Stimulated activated CD4-positive, alpha-beta T cell treated with anti-CD3 and anti-CD28 coated beads, Interleukin-1b, Interleukin-23, amount 100 ng/mL, for 24 hours (primary cell): ENCODE measurements at places on chromosomes 5 and 9.

DNA sequence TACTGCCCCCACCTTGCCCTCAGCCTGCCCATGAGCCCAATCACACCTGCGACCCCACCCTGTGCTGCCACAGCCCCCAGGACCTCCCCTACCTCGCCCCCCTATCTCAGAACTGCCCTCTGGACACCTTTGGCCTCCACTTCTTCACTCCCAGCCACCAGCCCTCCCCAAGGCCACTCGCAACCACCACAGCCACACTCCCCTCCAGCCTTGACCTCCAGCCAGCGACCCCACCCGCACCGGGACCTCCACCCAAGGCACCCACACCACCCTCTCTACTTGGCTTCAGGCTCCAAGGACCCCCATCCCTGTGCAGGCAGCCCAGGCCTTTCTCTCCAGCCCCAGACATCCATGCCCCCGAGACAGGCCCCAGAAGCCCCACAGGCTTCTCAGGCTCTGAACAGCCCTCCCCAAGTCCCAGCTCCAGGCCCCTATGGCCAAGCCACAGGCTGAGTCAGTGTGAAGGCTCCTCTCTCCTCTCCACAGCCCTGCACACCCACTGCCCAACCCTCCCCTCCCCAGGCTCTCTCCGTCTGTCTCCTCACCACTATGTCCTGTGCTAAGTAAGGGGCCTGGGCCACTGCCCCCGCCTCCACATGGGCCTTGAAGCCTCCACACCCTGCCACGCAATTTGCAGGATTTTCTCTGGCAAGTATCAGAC is 2.0 kb downstream of the AK1 start:
- no peak for DNase-seq

DNA sequence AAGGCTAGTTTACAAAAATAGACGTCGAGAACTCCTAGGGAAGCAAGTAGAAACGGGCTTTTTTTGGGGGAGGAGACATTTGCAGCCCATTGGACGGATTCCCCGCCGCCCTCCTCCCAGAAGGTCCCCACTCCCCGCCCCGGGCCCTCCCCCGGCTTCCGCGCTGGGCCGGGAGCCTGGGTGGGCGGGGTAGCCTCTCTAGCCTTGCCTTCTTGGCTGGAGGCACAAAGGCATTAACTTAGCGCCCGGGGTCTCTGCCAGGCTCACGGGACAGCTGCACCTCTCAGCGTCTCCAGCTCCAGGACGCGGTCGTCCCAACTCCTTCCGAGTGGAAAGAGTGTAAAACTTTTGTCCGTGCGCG is at the start of gene DMRTA1:
DMRTA1 (plus strand) TSS at position 236 of the 361 bp plus-strand sequence. CDS start 242 bp downstream, outside the sequence.
- DNase-seq, result no peak

- no peak for DNase-seq
Measured at GRCh38 chr5:1958211-1959010, 75.7 kb upstream of the IRX4 start.

GRCh38 chr9:22157276-22157675 is 148.2 kb upstream of the CDKN2B start:
- no peak for DNase-seq

DNA sequence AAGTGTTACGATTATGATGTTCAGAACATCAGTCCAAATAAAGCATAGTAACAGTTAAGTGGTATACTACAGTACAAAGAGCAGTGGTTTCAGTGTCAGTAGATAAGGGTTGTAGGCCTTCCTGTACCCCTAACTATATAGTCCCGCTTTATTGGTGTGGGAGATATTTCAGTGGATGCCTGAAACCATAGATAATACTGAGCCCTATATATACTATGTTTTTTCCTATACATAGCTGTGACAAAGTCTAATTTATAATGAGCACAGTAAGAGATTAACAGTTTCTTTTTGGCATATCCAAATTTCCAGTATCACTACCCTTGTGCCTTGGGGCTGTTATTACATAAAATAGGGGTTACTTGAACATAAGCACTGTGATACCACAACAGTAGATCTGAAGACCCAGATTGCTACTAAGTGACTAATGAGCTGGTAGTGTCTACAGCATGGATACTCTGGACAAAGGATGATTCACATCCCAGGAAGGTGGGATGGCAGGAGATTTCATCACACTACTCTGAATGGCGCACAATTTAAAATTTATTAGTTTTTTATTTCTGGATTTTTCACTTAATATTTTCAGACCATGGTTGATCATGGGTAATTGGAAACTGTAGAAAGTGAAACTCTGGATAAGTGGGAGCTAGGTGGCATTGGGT is 119.3 kb downstream of the RPS23 start:
- no peak for DNase-seq

DNA sequence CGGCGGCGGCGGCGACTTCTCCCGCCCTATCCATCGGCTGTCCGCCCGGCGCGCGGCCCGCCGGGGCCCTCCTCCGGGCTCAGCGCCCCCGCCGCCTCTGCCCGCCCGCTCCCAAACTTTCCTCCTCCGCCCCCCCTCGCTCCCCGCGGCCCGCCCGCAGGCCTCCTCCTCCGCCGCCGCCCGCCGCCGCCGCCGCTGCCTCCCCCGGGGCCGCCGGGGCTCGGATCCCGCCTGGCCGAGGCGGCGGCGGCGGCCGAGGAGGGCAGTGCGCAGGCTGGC is 460 bp upstream of the PBX3 start:
- no peak for DNase-seq

GRCh38 chr9:124840300-124840833 is 12.9 kb upstream of the WDR38 start:
- DNase-seq, result no peak

GRCh38 chr5:135626636-135627035 is 47.8 kb upstream of the CXCL14 start:
- no peak for DNase-seq

- no peak for DNase-seq
Measured at GRCh38 chr5:35035271-35035670, 12.5 kb downstream of the AGXT2 start.

DNA sequence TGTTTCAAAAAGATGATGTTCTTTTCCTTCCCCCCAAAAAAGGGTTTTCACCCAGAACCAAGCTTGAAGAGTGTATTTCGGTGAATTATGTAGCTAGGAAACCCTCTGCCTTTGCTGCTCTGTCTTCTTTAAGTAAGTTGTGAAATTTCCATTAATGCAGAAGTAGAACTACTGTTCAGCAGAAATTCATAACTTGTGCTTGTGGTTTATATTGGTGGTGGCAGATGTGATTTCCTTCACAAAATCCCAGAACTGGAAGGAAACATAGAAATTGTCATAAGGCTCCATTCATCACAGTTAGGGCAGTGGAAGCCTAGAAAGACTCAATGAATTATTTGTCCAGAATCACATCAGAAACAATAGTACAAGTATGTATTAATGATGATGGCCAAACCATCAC is 42.1 kb upstream of the DAB2 start:
- no peak for DNase-seq

DNA sequence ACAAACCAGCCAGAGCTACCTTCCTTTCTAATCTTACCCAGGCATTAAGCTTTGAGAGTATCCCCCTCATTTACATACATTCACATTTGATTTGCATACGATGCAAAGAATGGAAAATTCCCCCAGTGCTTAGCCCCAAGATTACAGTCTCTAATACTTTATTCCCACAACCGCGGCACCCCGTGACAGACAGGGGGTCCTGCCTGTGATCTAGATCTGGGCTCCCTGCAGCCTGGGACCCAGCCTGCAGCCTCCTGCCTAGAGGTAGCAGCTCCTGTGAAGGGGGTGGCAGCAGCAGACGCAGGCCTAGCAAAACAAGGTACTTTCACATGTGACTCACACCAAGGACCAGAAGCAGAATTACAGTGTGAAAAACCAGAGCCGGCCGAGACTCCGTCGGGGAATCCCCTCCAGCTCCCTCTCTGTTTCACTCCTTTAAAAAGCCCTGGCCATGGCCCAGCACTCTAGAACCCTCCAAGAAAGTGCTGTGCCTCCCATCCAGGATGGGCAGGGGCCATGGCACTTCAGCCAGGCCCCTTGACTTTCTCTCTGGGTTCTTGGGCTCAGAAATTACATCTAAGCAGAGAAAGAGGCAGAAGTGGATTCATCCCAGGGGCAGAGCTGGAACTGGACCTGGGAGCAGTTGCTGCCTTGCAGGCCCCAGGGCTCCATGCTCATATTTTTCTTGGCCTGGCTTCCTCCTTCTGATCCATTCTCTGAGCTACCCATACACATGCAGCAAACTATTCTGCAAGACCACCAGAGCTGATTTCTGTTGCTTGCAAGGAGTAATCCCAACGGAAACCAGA is 14.0 kb upstream of the TCF7 start:
- peak; percentile 68 for DNase-seq

GRCh38 chr9:134939080-134939733 is 21.5 kb upstream of the FCN1 start:
- DNase-seq, result no peak

DNA sequence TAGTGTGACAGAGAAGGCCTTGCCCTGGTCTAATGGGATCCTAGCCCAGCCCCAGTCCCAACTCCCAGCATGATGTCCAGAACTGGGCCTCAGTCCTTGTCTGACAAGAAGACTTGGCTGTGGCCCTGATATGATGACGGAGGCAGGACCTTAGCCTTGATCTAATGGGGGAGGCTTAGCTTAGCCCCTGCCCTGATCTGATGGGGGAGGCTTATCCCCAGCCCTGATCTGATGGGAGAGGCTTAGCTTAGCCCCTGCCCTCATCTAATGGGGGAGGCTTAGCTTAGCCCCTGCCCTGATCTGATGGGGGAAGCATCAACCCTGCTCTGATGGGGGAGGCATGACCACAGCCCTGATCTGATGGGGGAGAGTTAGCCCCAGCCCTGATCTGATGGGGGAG is 3.7 kb downstream of the PKN3 start:
- DNase-seq, result no peak

GRCh38 chr5:40167283-40167682 is 512.4 kb upstream of the PTGER4 start:
- no peak for DNase-seq

DNA sequence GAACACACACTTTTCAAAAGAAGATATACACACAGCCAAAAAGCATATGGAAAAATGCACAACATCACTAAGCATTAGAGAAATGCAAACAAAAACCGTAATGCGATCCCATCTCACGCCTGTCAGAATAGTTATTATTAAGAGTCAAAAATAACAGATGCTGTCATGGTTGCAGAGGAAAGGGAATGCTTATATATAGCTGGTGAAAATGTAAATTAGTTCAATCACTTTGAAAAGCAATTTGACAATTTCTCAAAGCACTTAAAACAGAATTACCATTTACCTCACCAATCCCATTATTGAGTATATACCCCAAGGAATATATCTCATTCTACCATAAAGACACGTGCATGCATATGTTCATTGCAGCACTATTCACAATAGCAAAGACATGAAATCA is 126.8 kb upstream of the MRPS30 start:
- DNase-seq, result no peak

DNA sequence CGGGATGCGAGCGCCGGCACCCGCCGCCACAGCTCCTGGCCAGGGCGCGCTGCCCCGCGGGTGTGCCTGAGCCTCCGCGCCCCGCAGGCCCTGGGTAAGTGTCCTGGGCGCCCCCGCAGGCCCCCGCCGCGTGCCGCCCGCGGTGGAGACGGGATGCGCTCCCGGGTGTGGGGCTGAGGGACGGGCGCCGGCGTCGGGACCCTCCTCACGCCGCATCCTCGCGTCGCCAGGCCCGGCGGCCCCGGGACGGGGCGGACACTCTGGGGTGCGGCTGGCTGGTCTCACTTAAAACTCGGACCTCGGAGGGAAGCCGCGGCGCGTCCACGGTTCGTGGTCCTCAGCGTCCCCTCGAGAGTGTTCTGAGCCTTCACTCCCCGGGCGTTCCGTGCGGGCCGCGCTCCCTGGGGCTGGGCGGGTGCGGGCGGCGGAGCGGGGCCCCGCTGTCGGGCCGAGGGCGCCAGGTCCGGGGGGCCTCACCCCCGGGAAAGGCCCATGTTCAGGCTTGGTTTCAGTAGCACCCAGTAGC is 275 bp downstream of the AHRR start:
- no peak for DNase-seq

DNA sequence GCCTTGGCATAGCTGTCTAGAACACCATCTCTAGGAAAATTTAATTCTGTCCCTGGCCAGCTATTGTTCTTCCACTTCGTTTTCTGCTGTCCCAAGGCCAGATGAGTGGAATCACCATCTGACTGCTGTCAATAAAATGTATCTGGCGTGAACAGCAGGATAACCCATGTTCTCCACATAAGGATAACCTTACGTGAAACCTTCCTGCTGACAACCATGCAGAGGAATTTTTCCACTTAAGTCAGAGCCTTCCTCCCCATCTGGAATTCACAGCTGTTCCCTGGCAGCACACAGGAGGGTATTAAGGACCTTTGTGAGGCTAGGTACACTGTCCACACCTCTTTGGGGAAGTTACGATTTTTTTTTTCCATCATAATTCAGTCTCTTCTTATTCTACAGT is 28.6 kb downstream of the RNF44 start:
- no peak for DNase-seq

GRCh38 chr5:56734091-56734694 is 81.2 kb upstream of the MAP3K1 start:
- no peak for DNase-seq

- DNase-seq, result no peak
Measured at GRCh38 chr9:21904371-21904770, 89.8 kb downstream of the CDKN2A start.

DNA sequence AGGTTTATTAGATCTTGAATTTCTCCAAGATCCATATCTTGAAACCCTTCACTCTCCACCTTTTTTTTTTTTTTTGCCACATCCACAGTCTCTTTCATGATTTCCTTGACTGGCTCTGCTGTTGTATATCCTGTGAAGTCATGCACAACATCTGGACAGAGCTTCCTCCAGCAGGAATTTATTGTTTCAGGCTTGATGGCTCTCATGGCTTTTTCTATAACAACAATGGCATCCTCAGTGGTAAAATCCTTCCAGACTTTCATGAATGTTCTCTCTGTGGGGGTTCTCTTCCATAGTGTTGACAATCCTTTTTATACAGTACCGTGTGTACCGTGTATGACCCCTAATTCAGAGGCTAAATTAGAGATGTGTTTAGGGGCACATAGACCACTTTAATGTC is 24.0 kb downstream of the RANBP17 start:
- DNase-seq, result no peak

- no peak for DNase-seq
Measured at GRCh38 chr9:9091387-9091786, 1291.8 kb upstream of the DMAC1 start.

- DNase-seq, result no peak
Measured at GRCh38 chr5:132009706-132010405, 1.6 kb downstream of the ACSL6 start.

DNA sequence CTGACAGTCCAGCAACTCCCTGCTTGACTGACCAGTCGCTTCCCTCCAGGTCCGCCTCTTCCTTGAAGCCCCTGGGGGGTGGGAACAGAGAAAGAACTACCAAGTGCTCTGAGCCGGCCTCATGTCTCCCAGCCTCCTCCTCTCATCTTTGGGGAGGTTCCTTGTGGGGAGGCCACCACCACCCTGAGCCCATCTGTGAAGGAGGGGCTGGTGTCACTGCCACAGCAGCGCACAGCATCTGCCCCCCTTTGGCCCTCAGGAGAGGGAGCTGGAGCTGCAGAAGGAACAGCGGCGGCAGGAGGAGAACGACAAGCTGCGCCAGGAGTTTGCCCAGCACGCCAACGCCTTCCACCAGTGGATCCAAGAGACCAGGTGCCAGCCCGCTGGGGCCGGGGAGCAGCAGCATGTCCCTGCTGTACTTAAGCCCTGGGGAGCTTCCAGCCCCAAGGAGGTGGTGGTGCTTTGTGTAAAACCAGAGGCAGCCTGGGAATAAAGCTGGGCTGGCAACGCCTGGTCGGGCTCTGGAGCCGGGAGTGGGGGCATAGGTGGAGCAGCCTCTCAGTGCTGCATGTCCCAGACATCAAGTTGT is 29.4 kb downstream of the DYNC2I2 start:
- DNase-seq, result no peak
